ENCODE measurements at places on chromosomes 13 and 19. TPM values are rescaled to one million over a fixed set of nuclear protein-coding genes. Genes with fewer than 3 reads are reported as not detected.
A peak's percentile ranks its signal among the peaks of the same experiment; 100 is the strongest.

DNA sequence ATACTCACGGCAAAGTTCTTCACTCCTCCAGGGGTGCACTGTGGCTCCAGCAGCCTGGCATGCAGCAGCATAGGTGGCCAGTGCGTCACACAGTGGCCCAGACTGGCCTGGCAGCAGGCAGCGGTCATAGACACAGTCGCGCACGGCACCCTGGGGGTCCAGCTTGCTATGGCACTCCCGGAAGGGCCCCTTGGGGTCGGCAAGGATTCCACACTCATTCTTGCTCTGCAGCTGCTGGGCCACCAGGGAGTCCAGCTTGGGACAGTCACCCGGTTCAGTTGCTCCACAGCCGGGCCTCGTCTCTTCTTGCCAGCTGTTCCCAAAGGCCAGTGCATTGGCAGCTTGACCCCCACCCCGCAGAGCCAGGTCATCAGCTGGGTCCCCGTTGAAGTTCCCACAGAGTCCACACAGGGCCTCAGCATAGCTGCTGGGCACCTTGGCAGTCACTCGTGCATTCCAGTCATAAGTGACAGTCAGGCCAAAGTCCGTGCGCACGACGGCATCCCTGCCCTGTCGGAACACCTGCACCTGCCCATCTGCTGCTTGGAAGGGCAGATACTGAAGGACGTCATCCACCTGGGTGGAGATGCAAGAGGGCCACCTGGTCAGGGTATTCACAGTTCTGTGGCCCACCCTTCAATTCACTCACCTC, 20.6 kb downstream of the FCGBP start:
- no peak for DNase-seq

GRCh38 chr19:5454743-5455142, 474 bp upstream of the ZNRF4 start:
- DNase-seq = no peak

Gene KLK15
- not detected for total RNA-seq

Gene RFX2
- 2.1 TPM for total RNA-seq

DNA sequence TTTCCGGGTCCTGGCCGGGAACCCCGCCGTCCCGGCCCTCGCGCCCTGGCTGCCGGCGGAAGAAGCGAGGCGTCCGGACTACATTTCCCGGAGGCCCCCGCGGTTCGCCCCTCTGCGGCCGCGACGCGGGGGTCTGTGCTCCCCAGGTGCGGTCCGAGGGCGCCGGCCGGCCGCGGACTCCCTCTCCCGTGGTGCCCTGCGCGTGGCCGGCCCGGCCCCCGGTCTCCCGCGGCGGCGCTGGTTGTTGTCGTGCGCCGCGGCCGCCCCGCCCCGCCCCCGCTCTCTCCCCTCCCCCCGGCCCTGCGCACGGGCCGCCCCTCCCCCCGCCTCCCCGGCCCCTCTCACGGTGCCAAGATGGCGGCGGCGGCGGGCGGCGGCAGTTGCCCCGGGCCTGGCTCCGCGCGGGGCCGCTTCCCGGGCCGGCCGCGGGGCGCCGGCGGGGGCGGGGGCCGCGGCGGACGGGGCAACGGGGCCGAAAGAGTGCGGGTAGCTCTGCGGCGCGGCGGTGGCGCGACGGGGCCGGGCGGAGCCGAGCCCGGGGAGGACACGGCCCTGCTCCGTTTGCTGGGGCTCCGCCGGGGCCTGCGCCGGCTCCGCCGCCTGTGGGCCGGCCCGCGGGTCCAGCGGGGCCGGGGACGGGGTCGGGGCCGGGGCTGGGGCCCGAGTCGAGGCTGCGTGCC, at the start of gene KMT2B:
Gene KMT2B (plus strand): TSS at position 339 of the 680 bp plus-strand sequence. CDS start 16 bp downstream, at position 355.
- DNase-seq = peak; percentile 95

All from gastrocnemius medialis (tissue), 4 donors.